ENCODE measurements at places on chromosomes 5 and 9.

- no peak for DNase-seq
Measured at GRCh38 chr5:38825494-38825893, 20.3 kb upstream of the OSMR start.

- no peak for DNase-seq
Measured at GRCh38 chr5:115816226-115817081, at the start of gene CDO1. CDO1 (minus strand) TSS chr5:115816659; CDS start chr5:115816397, 262 bp downstream.

DNA sequence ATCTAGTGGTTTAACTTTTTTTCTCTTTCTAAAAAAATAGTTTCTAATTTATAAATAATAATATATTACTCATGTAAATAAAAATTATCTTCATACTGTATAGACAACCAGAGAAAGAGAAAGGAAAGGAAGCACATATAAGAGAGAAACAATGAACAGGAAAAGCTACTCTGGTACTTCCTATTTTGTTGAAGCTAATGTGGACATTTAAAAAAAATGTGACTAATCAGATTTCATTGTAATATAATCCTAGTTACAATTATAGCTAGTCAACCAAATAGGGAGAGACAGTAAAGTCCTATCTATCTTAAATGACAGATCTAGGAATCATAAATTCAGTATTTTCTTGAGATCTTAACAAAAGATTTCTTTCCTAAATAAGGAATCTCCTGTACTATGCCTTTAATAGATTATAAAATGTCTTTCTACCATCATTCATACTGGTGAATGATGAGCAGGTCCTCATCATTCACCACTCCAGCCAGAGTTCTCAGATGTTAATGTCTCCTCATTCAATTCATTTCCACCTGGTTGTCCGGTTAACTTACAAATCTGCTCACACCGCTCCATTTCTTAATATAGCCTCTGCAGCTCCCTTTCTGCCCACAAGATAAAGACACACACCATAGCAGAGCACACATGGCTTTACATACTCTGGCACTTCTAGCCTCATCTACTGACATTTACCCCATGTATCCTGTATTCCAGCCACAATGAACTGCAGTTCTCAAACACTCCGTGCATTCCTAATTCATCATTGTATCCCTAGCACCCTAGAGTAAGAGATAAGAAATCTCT is 30.9 kb downstream of the ZFR start:
- DNase-seq, result no peak

DNA sequence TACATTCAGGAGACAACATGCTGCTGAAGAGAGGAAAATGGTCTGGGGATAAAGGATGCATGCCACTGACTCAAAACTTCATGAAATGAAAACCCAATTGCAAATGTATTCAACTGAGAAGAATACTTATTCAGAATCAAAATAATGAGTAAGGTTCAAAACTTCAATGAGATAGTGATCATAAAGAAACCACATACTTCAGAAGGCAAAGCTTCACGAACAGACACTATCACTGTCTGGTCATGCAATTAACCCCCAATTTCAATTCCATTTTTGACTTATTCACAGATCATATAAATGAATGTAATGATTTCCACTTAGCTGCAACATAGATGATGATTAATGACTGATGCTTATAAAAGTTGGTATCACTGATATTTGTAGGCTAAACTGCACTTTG is 33.0 kb upstream of the CTNNAL1 start:
- no peak for DNase-seq

GRCh38 chr5:89449392-89450148 is 566.6 kb upstream of the MEF2C start:
- DNase-seq, result no peak

DNA sequence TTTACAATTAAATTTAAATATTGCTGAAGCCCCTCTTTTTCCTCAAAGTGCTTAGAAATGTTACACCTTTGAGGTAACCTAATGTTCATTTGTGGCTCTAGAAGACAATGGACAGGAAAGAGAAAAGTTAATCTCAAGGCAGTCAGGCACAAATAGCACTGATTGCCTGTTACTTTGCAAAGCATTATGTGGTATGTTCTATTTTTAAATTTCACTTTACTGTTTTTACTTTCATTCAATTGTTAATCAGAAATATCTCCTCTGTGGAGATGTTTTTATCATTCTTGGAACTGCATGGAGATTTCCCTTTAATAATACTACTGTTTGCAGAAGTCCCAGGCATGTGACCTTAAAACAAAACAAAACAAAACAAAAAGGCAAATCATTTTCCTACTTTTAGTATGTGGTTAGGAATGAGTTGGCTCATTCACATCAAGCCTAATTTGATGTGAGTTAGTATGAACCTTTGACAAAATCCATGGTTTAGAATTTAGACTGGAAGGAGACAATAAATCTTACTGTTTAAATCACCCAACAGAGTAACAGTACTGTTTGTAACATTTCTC is 67.5 kb downstream of the CWC27 start:
- DNase-seq, result no peak

DNA sequence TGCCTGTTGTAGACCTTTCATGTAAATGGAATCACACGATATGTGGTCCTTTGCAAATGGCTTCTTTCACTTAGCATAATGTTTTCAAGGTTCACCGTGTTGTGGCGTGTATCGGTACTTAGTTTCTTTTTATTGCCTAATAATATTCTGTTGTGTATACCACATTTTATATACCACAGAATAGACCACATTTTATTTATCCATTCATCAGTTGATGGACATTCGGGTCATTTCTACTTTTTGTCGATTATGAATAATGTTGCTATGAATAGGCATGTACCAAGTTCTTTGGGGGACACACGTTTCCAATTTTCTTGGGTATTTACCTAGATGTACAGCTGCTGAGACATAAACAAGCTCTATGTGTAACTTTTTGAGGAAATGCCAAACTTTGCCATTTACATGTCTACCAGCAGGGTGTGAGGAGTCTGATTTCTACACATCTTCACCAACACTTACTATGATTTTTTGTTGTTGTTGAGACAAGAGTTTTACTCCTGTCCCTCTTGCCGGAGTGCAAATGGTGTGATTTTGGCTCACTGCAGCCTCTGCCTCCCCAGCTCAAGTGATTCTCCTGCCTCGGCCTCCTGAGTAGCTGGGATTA is 144.7 kb downstream of the RGS3 start:
- no peak for DNase-seq

GRCh38 chr5:168766426-168766700 is 187.2 kb upstream of the PANK3 start:
- no peak for DNase-seq

GRCh38 chr5:171537923-171538537 is 118.6 kb downstream of the FGF18 start:
- no peak for DNase-seq

DNA sequence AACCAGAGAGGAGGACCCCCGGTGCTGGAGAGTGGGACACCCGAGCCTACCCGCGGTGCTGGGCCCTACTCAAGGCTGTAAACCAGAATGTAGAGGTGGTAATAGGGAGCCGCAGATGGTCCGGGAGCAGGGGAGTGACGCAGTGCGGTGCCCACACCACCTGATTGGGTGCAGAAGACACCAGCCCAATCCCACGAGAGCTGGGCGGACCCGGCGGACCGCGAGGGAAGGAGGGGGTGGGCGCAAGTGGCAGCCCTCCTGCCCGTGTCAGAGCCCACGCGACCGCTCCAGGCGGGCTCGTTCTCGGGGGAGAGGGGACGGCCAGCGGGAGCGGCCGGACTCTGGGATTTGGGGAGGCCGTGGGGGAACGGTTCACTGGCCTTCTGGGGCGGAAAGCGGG is 71.2 kb downstream of the C9orf50 start:
- no peak for DNase-seq

- DNase-seq, result no peak
Measured at GRCh38 chr5:142422429-142422828, 97.6 kb upstream of the SPRY4 start.

GRCh38 chr5:153900703-153901395 is 137.9 kb downstream of the FAM114A2 start:
- no peak for DNase-seq

- no peak for DNase-seq
Measured at GRCh38 chr5:124952566-124952965, 206.1 kb upstream of the ZNF608 start.

DNA sequence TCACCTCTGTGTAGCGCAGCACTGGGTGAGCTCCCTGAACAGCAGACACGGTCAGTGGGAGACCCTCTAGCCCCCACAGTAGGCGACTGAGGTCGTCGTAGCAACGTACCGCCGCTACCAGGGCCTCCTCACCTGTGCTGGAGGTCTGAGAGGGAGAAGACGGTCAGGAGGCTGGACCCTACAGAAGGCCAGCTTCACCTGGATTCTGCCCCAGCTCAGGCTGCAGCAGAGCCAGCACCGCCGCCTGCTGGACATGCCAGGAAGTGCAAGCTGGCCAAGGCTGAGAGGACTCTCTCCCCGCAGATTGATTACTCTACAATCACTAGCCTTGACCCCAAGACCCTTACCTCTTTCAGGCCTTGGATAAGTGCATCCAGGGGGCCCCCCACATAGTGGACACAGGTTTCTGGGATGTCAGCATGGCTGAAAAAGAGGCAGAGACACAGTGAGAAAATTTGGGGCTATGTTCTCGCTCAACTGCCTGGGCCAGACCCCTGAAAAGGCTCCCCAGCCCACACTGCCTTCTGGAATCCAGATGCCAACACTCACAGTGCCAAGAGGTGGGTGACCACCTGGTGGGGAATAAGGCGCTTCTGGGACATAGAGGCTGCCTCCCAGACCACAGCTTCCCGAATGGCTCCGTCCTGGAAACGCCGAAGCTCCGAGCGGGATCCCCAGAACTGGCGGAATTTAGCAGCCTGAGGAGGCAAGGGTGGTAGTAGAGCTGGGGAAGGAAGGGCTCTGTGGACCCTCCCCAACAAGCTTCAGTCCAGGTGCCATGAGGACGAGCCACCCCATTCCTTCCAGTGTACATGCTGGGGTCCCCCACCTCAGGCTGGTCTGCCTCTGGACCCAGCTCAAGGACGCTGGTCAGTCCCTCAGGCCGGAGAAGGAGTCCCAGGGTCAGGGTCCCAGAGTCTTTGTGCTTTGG is 6.9 kb downstream of the NOL6 start:
- peak; percentile 51 for DNase-seq

All from activated CD8-positive, alpha-beta memory T cell treated with anti-CD3 and anti-CD28 coated beads for 4 hours (primary cell).